NK-92 treated with Interleukin-12 subunit alpha and Interleukin-12 subunit beta, amount 100 ng/mL, for 24 hours (cell line): ENCODE measurements at places on chromosomes 16 and 17.

GRCh38 chr17:45923511-45924268 lies 29.3 kb downstream of the MAPT start:
- no peak for DNase-seq

DNA sequence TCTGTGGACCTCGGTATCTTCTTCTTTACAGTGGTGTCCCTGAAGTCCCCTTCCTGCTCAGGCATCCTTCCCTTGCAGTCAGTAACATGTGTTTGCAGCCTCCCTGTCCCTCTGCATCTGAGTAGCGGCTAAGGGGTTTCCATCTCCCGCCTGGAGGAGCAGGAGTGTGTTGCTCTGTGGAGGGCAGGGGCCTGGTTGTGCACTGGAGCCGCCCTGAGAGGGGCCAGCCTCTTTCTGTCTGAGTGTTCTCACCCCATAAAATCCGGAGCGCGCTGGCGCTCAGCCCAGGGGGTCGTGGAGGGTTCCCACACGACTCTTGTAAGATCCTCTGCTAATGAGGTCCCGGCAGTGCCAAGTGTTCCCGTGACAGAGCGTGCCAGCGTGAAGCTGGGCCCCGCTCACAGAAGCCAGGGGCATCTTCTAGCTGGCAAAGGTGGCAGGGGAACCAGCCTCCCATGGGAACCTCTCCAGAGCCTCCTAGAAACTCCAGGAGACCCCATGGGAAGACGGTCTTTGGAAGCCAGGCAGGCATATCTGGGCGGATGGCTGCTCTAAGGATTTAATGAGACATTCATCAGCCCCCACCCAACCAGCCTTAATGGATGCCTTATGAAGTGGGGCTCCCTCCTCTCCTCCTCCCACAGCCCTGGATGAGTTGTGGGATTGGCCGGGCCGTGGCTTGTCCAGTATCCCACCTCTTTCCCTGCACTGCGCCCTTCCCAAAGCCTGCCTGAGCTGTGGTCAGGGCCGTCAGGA lies 91.4 kb upstream of the GSE1 start:
- DNase-seq, result no peak

DNA sequence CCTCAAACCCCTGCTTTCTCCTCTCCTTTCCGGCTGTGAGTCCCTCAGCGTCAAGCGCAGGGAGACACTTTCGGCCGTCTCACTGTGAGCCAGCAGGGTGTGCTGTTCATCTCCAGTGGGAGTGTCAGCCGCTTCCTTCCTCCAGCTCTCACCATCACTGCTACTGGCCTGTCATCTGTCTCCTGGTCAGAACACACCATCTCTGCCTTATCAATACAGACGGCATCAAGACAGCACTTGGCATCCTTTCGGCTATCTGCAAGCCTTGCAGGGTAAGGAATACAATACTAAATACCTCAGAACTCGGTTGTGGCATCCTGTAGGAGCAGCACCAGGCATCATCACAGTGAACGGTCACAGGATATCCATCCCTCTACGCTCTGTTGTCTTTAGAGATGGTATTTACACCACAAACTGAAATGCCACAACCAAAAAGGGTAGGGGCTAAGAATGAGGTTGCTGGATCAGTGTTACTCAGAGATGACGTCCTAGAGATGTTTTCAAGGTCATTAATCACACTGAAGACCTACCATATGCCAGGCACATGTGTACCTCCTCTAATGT lies 20.7 kb upstream of the CMTM4 start:
- no peak for DNase-seq

DNA sequence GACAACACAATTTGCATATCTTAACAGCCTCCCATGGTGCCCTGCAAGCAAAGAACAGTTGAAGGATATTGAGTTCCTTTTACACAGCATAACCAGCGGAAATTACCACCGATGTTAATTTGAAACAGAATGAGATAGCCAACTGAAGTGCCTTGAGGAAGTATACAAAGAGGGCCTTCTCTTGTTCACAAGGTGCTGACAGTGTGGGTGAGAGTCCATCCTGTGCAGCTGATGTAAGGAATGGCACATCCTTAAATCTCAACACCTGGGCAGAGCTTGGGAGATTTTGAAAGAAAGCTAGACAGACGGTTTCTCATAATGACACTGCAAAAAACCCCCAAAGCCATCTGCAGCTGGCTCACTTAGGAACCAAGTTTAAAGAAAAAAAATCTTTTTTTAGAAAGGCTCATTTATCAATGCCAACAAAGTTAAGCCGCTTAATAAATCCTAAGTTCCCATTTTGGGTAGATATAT lies 818.6 kb downstream of the KCNJ2 start:
- DNase-seq, result no peak

DNA sequence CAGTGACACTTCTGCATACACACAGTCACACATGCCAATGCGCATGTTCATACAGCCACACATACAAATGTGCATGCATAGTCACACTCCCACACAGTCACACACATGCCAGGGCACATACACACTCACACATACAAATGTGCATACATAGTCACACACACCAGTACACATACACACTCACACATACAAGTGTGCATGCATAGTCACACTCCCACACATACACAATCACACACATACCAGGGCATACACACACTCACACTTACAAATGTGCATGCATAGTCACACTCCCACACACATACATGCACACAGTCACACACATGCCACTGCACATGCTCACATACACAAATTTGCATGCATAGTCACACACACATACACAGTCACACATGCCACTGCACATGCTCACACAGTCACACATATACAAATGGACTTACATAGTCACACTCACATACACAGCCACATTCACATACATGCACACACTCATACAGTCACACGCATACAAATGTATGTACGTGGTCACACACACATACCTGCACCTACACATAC lies 84.2 kb downstream of the SOCS1 start:
- no peak for DNase-seq

DNA sequence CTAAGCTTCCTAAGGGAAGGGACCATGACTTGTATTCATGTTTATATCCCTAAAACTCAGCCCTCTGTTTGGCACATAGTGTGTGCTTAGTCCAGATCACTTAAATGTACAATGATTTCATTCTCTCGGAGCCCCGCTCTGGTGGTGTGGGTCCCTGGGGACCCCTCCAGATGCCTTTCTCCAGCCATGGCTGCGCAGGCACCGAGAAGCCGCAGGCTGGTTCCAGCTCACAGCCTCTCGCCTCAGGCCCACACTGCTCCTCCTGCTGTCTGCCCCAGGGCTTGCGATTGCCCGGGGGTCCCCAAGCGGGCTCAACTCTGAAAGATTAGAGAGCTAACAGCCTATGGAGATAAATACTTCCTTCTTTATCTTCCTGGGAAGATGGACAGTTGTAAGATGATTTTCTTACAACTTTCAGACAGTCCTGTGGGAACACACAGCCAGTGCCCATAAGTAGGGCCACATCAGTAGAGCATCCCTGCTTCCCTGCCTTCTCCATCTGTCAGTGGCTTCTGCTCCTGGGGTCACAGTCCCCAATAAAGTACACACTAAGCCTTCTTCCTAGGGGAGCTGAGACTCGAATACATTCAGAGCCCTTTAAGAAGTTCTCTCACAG lies 66.2 kb downstream of the CENPV start:
- DNase-seq, result no peak

DNA sequence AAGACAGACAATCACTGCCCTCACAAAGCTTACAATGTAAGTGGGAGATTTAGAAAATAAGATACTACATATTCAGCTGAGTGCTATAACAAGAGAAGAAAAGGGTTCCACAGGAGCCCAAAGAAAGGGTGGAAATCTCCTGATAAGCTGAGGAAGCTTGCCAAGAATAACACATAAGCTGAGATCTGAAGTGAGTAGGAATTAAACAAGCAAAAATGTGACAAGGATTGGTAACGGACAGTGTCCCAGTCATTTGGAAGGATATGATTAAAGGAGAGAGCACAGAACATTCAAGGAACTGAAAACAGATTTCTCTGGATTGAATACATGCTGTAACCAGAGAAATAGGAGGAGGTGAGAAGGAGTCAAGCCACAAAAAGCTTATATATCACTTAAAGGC lies 13.0 kb downstream of the CDYL2 start:
- DNase-seq, result no peak

DNA sequence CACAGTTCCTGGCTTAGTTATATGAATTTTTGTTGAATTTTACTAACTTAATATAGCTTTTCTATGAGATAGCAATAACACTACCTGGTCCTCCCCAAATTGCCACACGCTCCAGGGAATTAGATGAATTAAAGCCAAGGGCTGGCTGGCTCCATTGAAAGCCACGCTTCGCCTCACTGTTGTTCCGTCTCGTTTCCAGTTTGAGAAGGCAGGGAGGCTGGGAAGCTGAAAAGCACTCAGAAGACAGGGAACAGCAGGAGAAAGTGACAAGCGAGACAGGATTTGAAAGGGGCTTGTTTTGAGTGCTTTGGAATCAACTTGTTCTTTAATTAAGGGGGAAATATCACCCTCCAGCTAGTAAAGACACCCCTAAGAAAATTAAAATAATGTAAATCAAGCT lies 425.3 kb downstream of the CA10 start:
- DNase-seq, result no peak

DNA sequence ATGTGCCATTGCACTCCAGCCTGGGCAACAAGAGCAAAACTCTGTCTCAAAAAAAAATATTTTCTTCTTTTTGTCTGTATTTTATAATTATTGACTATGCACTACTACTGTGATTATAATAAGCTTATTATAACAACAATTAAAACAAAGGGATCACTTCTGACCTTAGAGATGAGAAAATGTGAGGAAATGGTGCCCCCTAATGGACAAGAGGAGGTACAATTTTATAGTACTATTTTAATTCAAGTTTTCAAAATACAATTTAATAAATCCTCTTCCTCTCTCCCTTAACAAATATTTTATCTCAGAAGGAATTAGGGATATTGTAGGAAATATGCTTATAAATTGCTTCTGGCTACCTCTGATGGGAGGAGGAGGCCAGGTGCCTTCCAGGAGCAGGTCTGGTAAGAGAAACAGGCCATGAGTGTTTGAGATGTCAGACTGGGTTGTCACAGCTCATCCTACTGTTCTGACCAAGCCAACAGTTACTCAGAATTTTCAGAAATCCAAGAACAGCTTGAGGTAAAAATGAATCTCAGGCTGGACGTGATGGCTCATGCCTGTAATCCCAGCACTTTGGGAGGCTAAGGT lies 14.0 kb downstream of the VPS53 start:
- DNase-seq, result no peak

- no peak for DNase-seq
These were observed 13.8 kb upstream of the KRTAP9-2 start for GRCh38 chr17:41212524-41213169.

DNA sequence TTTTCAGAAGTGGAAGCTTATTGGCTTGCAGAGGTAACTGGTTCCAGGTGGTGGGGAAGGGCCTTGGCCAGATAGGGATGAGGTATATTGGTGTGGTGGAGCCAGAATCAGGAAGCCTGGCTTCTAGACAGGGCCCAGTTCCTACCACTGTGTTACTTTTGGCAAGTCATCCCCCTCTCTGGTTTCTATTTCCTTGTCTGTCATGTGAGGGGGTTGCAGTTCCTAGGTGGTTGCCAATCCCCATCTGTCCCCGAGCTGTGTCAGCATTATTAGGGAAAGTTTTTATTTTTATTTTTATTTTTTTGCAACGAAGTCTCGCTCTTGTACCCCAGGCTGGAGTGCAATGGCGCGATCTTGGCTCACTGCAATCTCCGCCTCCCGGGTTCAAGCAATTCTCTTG lies 3.0 kb downstream of the SMCR8 start:
- no peak for DNase-seq
